ENCODE measurements at places on chromosomes 4 and X.

DNA sequence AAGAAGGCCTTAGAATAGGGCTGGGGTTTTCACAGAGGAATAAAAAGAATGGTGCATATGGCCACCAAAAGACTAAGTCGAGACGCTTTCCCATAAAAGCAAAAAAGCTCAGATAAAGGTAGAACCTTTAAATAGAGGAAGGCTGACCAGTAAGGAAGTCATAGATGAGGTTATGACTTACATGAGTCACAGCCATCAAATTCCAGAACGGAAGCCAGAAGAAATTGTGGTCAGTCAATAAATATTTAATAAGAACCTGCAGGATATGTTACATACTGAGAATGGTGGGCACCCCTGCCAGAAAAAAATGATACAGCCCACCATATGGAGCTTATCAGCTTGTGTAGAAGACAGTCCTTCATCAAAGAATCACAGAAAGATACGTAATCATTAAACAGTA lies 120.1 kb downstream of the MANBA start:
- peaks cover 14% of the 10 kb centered on the region for H3K4me1 ChIP-seq
- H3K4me3 ChIP-seq, result no peak overlapping the region
- no peak overlapping the region for H3K27ac ChIP-seq
- no peaks in the 10 kb centered on the region for H3K27me3 ChIP-seq

GRCh38 chrX:130245441-130245840 lies 23.3 kb downstream of the ZNF280C start:
- no peaks in the 10 kb centered on the region for H3K4me1 ChIP-seq
- H3K36me3 ChIP-seq, result peaks cover 5% of the 10 kb centered on the region
- DNase-seq, result no peak

DNA sequence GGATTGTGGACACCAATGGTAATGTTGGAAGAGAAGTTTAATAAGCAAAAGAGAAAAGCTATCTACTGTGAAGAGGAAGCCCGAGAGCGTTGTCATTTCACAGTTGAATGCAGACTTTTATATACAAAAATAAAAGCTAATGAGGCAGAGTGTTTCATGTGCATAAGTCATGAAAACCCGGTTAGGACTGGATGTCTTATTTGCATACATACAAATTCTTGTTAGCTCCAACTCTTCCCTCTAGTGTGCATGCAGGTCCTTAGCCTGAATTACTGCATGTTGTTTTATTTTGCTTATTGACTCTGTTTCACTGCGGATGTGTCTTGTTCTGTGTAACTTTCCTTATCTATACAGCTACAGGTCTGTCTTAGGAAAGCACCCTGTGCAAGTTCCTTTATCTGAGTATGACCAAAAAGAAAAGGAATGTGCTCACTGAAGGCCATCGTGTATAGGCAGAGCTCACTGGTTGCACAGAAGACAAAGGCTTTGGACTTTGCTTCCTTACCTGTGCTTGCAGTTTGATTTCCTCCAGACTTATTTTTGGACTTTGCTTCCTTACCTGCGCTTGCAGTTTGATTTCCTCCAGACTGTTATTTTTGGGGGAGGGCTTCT lies 25.1 kb upstream of the UGT2B11 start:
- H3K36me3 ChIP-seq, result no peaks in the 10 kb centered on the region
- no peak for DNase-seq
- H3K4me1 ChIP-seq, result no peaks in the 10 kb centered on the region
- no peak overlapping the region for H3K27ac ChIP-seq
- no peak overlapping the region for H3K4me3 ChIP-seq
- H3K27me3 ChIP-seq, result no peaks in the 10 kb centered on the region

- H3K4me1 ChIP-seq, result no peaks in the 10 kb centered on the region
- H3K4me3 ChIP-seq, result no peak overlapping the region
- H3K27ac ChIP-seq, result no peak overlapping the region
- H3K36me3 ChIP-seq, result no peaks in the 10 kb centered on the region
- no peak for DNase-seq
- H3K27me3 ChIP-seq, result no peaks in the 10 kb centered on the region
Observed at GRCh38 chr4:176810481-176811249, 17.9 kb upstream of the VEGFC start.

DNA sequence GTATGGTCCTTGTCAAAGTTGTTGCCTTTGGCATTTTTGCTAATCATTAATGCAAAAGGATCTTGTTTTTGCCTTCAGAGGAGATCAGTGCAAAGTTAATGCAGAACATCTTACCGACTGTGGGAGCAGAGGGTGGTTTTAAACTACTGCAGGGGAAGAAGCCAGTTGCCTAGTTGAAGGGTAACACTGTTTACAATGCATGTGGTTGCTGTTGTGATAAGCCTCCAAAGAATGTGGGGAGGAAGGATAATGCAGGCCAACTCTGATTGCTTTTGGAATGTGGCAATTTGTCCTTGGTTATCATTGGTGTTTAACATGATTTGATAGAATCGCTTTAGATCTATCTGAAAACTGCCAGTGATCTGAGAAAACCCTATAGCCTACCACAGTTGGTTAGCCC lies 204.3 kb upstream of the TLL1 start:
- no peak overlapping the region for H3K27ac ChIP-seq
- no peaks in the 10 kb centered on the region for H3K36me3 ChIP-seq
- no peak overlapping the region for H3K4me3 ChIP-seq
- H3K4me1 ChIP-seq, result no peaks in the 10 kb centered on the region
- no peaks in the 10 kb centered on the region for H3K27me3 ChIP-seq

GRCh38 chr4:183493246-183493645 lies 11.6 kb upstream of the ING2 start:
- no peaks in the 10 kb centered on the region for H3K4me1 ChIP-seq
- H3K4me3 ChIP-seq, result no peak overlapping the region
- no peak overlapping the region for H3K27ac ChIP-seq
- no peaks in the 10 kb centered on the region for H3K36me3 ChIP-seq
- H3K27me3 ChIP-seq, result no peaks in the 10 kb centered on the region

- no peaks in the 10 kb centered on the region for H3K27me3 ChIP-seq
- no peaks in the 10 kb centered on the region for H3K4me1 ChIP-seq
- no peak overlapping the region for H3K4me3 ChIP-seq
Observed at GRCh38 chrX:141158084-141158483, 18.8 kb downstream of the LDOC1 start.

DNA sequence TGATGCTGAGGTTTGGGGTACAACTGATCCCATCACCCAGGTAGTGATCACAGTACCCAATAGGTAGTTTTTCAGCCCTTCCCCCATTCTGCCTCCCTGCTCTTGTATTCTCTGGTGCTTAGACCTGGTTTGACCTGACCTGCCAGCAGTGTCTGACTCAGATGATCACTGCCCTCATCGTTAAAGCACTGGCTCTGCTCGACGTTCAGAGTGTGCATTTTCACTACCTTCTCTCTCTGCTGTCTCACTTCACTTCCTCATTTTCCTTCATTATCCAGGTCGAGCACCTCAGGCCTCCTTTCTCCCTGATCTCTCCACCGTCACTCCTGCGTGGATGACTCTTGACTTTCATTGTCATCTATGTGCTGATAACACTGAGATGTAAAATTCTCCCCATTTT lies 83.6 kb downstream of the PARM1 start:
- H3K4me3 ChIP-seq, result no peak overlapping the region
- no peaks in the 10 kb centered on the region for H3K4me1 ChIP-seq
- H3K36me3 ChIP-seq, result no peaks in the 10 kb centered on the region
- DNase-seq, result no peak
- no peak overlapping the region for H3K27ac ChIP-seq

GRCh38 chr4:16894406-16894805 lies 4.0 kb downstream of the LDB2 start:
- no peak for DNase-seq
- H3K36me3 ChIP-seq, result no peaks in the 10 kb centered on the region
- no peak overlapping the region for H3K4me3 ChIP-seq
- no peak overlapping the region for H3K27ac ChIP-seq
- H3K4me1 ChIP-seq, result peaks cover 32% of the 10 kb centered on the region
- no peaks in the 10 kb centered on the region for H3K27me3 ChIP-seq

GRCh38 chrX:11998944-11999343 lies 139.3 kb upstream of the FRMPD4 start:
- H3K27me3 ChIP-seq, result no peaks in the 10 kb centered on the region
- DNase-seq, result no peak
- H3K4me3 ChIP-seq, result no peak overlapping the region
- H3K4me1 ChIP-seq, result no peaks in the 10 kb centered on the region
- no peaks in the 10 kb centered on the region for H3K36me3 ChIP-seq
- no peak overlapping the region for H3K27ac ChIP-seq

DNA sequence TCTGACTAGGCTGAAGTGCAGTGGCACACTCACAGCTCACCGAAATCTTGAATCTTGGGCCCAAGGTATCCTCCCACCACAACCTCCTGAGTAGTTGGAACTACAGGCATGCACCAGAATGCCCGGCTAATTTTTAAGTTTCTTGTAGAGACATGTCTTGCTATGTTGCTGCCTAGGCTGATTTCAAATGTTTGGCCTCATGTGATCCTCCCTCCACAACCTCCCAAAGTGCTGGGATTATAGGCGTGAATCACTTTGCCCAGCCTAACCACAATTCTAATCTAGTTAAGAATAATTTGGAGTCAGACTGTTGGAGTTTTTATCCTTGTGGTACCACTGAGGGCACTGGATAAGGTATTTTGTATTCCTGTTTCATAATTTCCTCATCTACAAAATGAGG lies 317.5 kb upstream of the AGA start:
- no peaks in the 10 kb centered on the region for H3K27me3 ChIP-seq
- H3K36me3 ChIP-seq, result no peaks in the 10 kb centered on the region
- no peak overlapping the region for H3K27ac ChIP-seq
- no peak overlapping the region for H3K4me3 ChIP-seq

- no peaks in the 10 kb centered on the region for H3K27me3 ChIP-seq
- no peaks in the 10 kb centered on the region for H3K4me1 ChIP-seq
- H3K27ac ChIP-seq, result no peak overlapping the region
- DNase-seq, result peak; percentile 8
Observed at GRCh38 chrX:21745756-21746155, 12.2 kb downstream of the SMPX start.

DNA sequence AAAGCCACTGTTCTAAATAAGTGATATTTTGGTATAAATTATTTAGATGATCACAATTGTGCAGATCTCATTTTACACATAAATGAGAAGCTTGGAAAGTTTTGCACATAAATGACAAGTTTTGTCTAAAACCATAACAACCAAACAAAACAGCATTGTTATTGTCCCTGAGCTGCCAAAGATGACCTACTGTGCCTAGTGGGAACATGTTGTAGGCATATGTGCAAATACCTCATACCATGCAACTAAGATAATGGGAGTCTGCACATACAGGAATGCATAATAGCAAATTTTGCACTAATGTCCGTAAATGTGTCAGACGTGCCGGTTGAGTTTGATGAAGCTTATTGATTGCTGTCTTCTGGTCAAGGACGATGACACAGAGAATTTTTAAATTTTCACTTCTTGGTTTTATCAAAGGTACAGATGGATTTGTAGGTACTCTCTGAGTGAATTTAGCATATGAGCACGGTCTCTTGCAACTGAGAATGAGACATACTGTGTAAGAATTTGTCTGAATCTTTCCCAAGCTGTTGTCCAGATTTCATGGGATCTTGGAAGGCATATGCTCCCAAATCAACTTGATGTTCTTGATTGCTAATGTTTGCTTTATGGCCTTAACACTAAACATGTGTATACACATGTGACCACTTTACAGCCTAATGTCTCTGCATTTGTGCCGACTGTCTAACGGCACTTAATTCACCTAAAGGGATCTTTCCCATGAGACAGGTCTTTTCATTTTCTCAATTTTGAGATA lies 1133.5 kb downstream of the FAT4 start:
- H3K27ac ChIP-seq, result no peak overlapping the region
- H3K4me1 ChIP-seq, result no peaks in the 10 kb centered on the region
- no peaks in the 10 kb centered on the region for H3K36me3 ChIP-seq
- DNase-seq, result no peak
- H3K4me3 ChIP-seq, result no peak overlapping the region

GRCh38 chr4:128973384-128973783 lies 120.0 kb downstream of the SCLT1 start:
- no peak for DNase-seq
- no peaks in the 10 kb centered on the region for H3K4me1 ChIP-seq
- no peak overlapping the region for H3K4me3 ChIP-seq
- no peaks in the 10 kb centered on the region for H3K27me3 ChIP-seq
- no peaks in the 10 kb centered on the region for H3K36me3 ChIP-seq

GRCh38 chr4:84804136-84804535 lies 162.4 kb downstream of the WDFY3 start:
- no peak for DNase-seq
- H3K36me3 ChIP-seq, result no peaks in the 10 kb centered on the region
- H3K4me1 ChIP-seq, result no peaks in the 10 kb centered on the region
- H3K4me3 ChIP-seq, result no peak overlapping the region
- H3K27me3 ChIP-seq, result no peaks in the 10 kb centered on the region

DNA sequence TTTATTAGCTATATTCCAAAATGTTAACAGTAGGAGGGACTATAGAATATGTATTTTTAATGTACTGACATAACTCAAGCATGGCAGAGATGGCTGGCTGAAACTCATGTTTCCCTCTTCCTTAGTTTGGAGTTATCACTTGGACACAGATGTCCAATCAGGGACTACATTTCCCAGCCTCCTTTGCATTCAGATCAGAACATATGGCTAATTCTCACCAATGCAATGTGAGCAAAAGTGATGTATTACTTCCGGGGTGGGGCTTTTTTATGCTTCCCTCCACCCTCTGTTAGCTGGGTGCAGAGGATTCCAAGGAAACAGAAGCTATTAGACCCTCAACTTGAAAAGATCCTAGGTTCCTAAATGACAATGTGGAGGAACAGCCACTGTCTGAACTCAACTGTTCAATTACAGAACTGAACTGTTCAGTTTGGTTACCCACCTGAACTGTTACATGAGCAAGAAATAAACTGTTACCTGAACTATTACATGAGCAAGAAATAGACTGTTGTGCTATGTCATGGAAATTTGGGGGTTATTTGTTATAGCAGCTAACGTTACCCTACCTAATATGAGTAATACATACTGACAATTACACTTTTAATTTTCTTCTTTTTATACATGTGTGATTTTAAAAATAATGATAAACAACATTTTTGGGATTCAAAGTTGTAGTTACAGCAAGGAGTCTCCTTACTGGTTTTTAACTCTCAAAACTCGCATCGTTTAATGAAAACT lies 29.6 kb upstream of the ERVMER34-1 start:
- H3K36me3 ChIP-seq, result no peaks in the 10 kb centered on the region
- no peak overlapping the region for H3K27ac ChIP-seq
- no peak for DNase-seq
- H3K4me3 ChIP-seq, result no peak overlapping the region
- H3K27me3 ChIP-seq, result no peaks in the 10 kb centered on the region

DNA sequence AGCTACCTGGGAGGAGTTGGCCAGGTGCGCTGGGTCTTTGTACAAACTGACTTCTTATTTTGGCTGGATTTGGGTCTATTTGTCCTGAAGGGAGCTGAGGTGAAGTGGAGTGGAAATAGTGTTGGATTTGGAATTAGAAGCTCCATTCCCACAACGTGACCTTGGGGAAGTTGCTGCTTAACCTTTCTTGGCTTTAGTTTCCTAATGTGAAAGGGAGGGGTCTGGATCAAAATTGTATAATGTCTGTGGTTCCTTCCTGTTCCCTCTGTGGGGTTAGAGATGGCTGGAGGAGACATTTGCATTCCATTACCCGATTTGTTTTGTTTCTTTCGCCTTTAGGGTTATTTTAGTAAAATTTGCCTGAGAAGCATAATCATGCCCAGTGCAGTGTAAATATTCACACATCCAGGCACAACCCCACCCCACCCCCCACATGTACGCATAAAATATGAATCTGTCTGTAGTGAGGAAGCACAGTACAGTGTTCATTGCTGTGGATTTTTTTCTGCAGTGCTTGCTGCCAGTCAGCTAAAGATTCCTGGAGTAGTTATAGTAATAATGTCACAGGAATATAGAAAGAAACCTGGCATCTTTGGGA lies 21.5 kb downstream of the JADE1 start:
- DNase-seq, result no peak
- peaks cover 20% of the 10 kb centered on the region for H3K36me3 ChIP-seq
- H3K4me3 ChIP-seq, result no peak overlapping the region
- H3K4me1 ChIP-seq, result peaks cover 4% of the 10 kb centered on the region
- H3K27ac ChIP-seq, result no peak overlapping the region
- H3K27me3 ChIP-seq, result no peaks in the 10 kb centered on the region

Measured in naive thymus-derived CD4-positive, alpha-beta T cell (primary cell).